ENCODE measurements at places on chromosomes 2 and 18.

DNA sequence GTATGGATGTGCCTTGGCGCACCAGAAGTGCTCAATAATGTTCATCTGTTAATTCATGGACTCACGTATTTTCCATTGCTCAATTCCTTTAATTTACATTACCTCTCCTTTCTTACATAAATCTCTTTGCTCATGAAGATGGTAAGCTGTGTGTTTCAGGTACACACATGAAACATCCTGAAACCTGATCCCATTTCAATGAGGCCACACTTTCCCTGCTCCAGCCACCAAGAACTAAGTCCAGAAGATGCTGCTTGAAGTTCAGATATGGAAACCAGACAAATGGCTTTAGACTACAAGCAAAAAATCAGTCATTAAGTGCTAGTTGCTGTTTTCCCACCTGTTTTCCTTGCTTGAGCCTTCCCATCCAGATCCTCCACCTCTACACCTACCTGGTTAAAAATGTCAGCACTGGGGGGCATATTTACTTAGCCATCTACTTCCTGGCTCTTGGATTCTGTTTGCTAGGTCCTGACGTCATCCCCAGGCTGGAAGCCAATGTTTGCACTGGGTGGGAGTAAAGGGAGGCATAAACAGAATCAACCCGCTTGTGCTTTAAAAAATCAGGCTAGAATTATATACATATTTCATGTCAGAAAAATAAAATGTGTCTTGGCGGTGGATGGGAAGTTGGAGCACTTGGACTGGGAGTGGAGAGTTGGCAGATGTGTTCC lies 309.7 kb downstream of the OSR1 start:
- DNase-seq = no peak

DNA sequence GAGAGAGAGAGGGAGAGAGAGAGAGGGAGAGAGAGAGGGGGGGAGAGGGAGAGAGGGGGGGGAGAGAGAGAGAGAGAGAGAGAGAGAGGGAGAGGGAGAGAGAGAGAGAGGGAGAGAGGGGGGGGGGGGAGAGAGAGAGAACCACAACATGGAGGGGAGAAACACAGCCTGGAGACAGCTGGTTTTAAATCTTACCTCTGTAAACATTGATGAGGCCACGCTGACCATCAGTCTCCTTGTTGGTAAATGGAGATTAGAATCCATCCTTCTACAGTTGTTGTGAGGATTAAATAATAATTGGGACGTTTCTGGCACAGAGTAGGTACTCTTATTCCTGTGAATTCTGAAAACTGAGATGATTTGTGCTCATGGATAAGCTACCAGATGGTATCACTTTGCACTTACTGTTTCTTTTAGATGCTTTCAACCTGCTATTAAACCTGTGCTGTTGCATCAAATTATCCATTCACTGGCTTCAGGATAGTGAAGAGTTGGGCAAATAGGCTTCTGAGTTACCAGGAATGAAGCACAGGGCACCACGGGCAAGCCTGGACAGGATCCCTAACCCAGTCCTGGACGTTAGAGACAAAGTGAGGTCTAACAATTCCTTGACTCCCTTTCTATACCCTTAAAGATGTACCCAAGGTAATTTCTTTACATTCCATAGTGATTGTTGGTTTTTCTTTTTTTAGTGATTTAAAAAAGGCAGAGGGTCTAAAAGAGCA lies 318.1 kb downstream of the ZNF521 start:
- DNase-seq = no peak

DNA sequence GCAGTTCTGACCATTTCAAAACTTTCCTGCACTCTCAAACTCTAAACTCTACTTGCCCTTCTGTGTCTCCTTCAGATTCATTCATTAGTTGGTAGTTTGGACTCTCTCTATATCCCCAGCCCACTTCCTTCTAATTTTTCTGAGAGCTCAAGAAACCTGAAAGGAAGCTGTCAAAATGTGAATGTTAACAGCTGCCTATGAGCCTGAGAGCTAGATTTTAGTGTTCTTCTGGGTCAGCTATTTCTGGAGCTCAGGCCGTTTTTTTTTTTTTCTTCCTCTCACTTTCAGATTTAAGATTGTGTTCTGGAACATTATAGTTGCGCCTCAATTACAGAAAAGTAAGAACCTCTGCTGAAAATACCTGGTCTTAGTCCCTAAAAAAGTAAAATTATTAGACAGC lies 73.1 kb downstream of the RTN4 start:
- no peak for DNase-seq

DNA sequence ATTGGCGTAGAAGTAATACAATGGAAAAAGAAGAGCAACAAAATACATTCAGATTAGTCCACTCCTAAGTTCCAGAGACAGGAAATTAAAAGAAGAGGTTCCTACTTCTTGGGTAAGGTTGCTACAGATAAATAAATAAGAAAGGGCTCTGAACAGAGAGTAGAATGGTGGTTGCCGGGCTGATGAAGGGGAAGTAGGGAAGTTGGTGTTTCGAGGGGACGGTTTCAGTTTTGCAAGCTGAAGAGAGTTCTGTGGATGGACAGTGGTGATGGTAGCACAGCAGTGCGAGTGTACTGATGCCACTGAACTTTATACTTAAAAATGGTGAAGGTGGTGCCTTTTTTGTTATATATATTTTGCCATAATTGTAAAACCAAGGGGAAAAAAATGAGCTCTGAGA lies 48.2 kb downstream of the CABYR start:
- no peak for DNase-seq

GRCh38 chr18:66994790-66995189 lies 390.9 kb upstream of the CDH19 start:
- no peak for DNase-seq

DNA sequence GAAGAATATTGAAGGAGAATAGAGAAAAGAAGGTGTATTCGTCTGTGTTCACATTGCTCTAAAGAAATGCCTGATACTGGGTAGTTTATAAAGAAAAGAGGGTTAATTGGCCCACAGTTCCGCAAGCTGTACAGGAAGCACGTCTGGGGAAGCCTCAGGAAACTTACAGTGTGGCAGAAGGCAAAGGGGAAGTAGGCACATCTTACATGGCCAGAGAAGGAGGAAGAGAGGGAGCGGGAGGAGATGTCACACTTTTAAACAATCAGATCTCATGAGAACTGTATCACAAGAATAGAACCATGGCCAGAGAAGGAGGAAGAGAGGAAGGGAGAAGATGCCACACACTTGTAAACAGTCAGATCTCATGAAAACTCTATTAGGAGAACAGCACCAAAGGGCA lies 159.6 kb upstream of the TPO start:
- no peak for DNase-seq

GRCh38 chr18:67363694-67364093 lies 152.8 kb downstream of the DSEL start:
- no peak for DNase-seq

- DNase-seq = no peak
Observed at GRCh38 chr2:239169311-239170048, 231.3 kb downstream of the HDAC4 start.

DNA sequence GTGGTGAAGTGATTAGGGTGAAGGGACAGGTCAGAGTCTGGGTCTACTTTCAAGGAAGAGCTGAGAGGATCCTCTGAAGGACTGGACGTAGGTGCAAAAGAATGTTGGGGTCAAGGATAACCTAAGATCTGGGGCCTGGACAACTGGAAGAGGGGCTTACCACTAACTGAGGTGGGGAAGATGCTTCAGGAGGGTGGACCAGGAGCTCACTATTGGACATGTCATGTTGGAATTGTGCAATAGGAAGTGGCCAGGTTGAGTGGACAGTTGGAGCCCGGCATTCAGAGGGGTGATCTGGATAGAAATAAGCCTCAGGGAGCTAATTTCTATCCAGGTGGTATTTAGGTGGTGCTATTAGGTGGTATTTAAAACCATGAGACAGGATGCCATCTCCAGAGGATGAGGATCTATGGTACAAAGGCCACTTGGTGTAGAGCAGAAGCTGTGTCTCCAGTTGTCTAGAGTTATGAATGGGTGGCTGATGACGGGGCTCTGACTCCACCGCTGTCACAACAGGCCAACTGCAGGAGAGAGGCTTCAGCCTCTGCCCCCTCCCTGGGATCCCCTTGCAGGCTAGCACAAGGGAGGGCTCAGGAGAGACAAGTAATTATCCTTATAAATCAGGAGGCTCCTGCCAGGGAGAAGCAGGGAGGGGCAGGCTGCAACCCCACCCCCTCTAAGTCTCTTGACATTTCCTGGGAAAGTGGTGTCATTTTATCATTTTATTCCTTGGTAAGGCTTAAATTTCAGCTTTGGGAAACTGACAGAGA lies 158.0 kb downstream of the SMAD7 start:
- no peak for DNase-seq

DNA sequence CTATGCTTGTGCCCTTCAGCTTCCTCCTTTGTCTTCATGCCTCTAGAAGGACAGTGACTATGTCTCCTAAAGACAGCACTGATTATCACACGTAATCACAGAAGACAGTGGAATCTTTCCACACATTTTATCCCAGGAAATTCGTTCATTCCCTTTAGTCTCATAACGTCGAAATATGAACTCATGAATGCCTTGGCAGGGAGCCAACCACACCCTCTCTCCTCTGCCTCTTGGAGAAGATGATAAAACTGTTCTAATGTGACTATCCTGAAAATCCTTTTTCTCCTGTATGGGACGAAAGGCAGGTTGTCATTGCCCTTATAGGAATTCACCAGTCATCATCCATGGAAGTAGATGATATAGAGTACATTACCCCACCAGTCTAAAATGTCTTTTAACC lies 726.6 kb upstream of the FANCL start:
- DNase-seq = no peak

GRCh38 chr18:34909637-34910364 lies 131.4 kb upstream of the MAPRE2 start:
- DNase-seq = peak; percentile 5

DNA sequence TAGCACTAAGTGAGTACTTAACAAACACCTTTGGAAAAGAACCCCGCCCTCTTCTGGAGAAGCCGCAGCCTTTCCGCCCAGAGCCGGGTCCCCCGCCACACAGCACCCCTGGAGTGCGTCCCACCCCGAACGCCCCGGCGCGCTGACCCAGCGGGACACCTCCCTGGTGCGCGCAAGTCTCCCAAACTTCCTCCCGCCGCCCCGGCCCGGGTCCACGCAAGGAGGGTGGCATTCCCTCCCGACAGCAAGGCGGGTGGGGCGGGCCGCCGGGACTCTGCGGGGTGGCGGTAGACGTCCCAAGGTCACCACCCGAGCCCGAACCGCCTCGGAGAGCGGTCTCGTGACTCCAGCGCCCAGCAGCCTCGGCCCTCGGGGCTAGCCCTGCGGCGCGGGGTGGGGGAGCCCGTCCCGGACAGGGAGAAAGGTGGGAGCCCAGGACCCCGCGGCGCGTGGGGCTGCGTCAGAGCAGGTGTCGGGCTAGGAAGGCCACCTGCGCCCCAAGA lies 598 bp downstream of the CCDC93 start:
- DNase-seq = peak; percentile 54

DNA sequence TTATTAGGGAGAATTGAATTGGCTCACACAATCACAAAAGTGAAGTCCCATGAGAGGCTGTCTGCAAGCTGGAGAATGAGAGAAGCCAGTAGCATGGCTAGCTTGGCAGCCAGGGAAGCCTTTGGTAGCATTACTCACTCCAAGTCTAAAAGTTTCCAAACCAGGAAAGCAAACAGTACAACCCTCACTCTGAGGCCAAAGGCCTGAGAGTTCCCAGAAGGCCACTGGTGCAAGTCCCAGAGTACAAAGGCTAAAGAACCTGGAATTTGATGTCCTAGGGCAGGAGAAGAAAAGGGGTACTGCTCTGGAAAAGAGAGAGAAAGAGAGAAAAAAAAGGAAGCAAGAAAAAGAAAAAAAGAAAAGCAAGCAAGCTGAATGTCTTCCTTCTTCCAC lies 318.2 kb downstream of the RND3 start:
- DNase-seq = peak; percentile 56

GRCh38 chr2:218095853-218096252 lies 26.8 kb downstream of the RUFY4 start:
- no peak for DNase-seq

DNA sequence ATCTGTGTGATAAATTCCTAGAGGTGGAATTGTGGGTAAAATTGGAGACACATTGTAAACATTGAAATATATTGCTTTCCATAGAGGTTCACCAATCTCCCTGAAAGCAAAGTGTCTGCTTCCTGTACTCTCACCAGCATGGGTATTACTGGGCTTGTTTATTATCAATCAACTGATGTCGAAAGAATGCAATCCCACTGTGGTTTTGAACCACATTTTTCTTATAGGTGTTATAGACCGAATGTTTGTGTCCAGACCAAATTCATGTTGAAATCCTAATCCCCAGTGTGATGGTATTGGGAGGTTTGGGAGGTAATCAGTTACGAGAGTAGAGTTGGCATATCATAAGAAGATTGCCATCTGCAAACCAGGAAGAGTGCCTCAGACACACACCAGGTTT lies 1212.4 kb downstream of the LRP1B start:
- DNase-seq = no peak

- peak; percentile 10 for DNase-seq
Observed at GRCh38 chr2:105866216-105867185, 121.8 kb downstream of the NCK2 start.

GRCh38 chr2:9018534-9018933 lies 15.1 kb upstream of the MBOAT2 start:
- DNase-seq = no peak

DNA sequence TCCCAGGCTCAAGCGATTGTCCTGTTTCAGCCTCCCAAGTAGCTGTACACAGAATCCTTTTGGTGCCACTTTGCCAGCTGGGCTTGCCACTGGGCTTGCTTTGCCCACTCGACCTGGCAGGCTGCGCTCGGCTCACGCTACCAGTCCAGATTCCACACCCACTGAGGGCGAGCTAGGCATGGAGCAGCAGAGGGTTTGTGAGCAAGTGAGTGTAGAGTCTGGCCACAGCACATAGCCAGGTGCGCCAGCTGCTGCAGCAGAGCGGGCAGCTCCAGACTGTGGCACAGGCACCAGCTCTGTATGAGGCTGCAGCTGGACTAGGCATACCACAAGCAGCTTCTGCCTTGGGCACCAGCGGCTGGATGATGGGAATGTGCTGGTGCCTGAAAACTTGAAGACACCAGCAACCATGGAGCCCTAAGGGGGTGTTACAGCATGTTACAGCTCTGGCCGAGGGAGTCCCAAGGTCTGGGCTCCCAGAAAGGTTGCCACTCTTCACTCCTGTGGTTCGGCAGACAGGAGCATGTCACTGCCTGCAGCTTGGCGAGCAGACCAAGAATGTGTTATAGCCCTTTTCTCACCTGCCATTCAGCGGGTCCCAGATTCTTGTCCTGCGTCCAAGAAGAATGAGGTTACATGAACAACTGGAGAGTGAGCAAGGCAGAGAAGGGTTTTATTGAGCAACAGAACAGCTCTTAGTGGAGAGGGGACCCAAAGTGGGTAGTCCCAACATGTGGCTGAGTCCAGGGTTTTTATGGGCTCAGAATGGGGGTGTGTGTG lies 12.9 kb downstream of the SMARCAL1 start:
- DNase-seq = no peak

DNA sequence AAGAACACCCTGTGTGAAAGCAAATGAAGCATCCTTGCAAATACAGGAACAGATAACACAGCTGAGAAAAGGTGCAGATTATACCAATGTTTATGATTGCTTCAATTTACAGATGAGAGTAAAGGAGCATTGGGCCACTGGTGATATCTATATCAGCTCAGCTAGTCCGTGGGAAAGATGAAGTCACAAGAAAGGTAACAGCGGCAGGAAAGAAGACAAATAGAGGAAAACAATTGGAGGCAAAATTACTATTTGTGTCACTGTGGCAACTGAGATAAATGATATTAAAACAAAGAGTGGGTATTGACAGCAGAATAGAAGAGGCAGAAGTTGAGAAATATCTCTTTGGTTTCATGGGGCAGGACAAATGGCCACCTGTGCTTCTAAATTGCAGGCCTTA lies 121.2 kb upstream of the CAVIN2 start:
- no peak for DNase-seq

- no peak for DNase-seq
Observed at GRCh38 chr2:31207790-31208189, 9.5 kb downstream of the CAPN14 start.

- DNase-seq = no peak
Observed at GRCh38 chr18:38576349-38576748, 1010.8 kb upstream of the CELF4 start.
